ENCODE measurements at places on chromosomes 2 and 18.

- no peak for DNase-seq
Observed at GRCh38 chr2:105919826-105920225, 175.1 kb downstream of the NCK2 start.

DNA sequence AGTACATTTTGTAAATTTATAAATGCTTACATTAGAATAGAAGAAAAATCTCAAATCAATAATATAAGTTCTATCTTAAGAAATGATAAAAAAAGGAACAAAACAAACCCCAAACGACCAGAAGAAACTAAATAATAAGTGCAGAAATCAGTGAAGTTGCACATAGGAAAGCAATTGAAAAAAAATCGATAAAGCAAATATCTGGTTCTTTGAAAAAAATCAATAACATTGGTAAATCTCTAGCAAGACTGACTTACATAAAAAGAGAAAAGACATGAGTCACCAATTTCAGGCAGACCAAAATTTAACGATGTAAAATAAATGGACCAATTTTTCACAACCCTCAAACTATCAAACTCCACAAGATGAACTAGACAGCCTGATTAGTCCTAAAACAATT is 249.9 kb upstream of the HDAC4 start:
- no peak for DNase-seq

- DNase-seq: no peak
Observed at GRCh38 chr18:3654442-3655253, 204.7 kb downstream of the TGIF1 start.

- no peak for DNase-seq
Observed at GRCh38 chr2:46945671-46946070, 30.1 kb upstream of the MCFD2 start.

- no peak for DNase-seq
Observed at GRCh38 chr18:52131845-52132244, 208.2 kb upstream of the DCC start.

GRCh38 chr2:54579682-54580620 is 123.8 kb downstream of the SPTBN1 start:
- no peak for DNase-seq

DNA sequence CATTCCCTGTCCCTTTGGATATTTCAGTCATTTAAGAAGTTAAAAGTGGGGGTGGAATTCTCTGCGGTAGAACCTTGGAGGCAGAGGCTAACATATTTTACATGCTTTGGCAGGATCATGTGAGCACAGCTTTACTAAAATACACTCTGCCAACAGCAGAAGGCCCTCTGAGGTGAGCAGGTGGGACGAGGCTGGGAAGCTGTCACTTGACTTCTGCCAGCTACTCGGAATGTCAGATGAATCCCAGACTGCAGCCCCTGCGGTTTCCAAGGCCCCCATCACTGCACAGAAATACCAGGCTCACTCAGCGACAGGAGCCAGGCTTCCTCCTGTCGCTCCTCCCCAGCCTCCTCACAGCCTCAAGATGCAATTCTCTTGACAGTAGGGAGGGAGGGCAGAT is 220.9 kb upstream of the REV1 start:
- no peak for DNase-seq

GRCh38 chr2:149145314-149146295 is 107.1 kb downstream of the LYPD6B start:
- DNase-seq: no peak

GRCh38 chr18:10240973-10241372 is 213.5 kb upstream of the APCDD1 start:
- no peak for DNase-seq

DNA sequence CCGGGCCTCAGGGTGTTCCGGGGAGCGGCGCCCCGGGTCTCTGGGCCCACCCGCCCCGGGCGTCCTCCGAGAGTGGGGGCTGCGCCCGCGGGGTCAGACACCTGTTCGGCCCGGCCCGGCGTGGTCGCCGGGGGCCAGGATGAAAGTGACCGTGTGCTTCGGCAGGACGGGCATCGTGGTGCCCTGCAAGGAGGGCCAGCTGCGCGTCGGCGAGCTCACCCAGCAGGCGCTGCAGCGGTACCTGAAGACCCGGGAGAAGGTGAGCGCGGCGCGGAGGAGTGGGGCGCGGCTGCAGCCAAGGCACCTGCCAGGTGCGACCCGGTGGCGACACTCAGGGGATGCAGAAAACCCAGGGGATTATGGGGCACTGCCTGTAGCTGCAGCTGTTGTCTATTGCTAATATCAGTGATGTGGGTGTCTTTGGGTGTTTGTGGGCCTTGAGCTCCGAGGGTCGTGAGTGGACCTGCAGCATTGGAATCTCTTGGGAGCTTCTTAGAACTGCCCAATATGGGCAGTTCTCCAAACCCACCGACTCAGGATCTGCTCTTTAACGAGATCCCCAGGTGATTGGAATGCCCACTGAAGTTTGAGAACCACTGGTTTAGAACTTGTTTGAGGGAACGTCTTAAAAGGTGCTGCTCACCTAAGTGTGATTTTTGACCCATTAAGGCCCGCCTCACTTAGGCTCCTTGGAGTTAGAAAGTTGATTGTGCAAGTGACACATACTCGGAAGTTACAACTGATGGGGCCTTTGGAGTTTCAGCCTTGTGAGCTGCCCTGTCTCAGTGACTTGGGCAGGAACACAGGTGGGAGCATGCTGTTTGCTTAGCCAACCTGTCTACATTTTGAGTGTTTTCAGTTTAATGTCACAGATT is 823 bp downstream of the PARD3B start:
- no peak for DNase-seq

DNA sequence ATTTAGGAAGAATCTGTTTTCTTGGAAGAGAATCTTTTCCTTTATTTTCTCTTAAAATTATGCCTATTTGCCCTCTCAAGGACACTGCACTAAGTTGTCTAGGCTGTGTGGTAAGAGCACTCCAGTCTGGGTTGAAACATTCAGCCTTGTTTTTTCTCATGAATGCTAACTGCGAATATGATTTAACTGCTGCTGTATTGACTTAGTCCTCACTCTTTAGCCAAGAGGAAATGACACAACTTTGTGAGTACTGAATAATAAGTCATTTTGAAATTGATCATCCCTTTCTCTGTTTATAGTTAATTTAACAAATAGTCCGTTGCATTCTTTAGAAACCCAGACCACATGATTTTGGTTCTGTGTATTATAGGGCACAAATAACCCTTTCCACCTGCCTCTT is 4.5 kb upstream of the RND3 start:
- no peak for DNase-seq

GRCh38 chr2:121104721-121105141 is 180.3 kb downstream of the TFCP2L1 start:
- DNase-seq: no peak

All from HTR-8/SVneo (cell line).